ENCODE measurements at places on chromosomes 1 and 21.

DNA sequence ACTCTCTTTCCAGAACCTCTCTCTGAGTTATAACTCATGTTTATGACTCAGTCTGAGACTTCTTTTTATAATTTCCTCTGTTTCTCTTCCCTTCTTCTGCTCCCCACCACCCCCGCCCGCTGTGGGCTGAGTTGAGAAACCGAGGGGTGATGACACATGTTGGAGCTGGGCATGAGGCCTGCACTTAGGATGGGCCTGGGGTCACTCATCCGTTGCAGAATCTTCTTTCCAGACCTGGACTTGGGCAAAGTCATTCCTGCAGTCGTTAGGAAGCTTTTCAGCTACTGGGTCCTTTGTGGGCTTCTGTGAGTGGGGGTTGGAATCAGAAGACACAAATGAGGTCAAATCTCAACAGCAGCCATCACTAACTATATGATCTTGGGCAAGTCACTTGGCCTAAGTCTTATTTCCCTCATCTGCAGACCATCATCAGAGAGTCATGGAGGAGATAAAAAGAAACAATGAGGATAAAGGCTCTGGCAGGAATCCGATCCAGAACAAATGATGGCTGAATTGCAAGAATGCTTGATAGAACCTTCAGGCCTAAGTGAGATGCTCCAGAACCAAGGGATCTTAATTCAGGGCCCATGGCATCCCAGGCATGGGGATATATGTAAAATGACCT, 53.4 kb downstream of the RPS6KA1 start:
- DNase-seq, result no peak

GRCh38 chr1:18901147-18901951, 1.0 kb downstream of the ALDH4A1 start:
- no peak for DNase-seq

- no peak for DNase-seq
Observed at GRCh38 chr1:206962272-206962671, 8.0 kb downstream of the FCAMR start.

DNA sequence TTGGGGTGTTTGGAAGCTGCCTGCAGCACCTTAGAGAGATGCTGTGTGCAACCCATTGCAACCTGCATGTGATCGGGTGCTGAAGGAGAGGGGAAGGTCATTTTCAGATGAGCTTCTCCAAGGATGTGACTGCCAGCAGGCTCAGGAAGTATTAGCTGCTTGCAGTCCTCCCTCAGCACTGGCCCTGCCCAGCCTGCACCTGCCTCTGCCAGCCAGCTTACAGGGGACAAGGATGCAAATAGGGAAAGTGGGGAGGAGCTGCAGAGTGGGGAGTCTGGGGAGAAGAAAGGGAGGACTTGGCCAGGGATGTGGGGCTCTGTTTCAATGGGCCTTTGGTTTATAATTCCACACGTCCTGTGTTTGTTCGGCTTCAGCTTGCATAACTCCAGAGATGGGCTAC, 254.5 kb downstream of the RRAGC start:
- no peak for DNase-seq
